Left renal pelvis (tissue), 4 donors: ENCODE measurements at places on chromosomes 2 and 18. TPM values are rescaled to one million over a fixed set of nuclear protein-coding genes. Genes with fewer than 3 reads are reported as not detected.

SERPINB2 gene
- 0.20 TPM for polyA plus RNA-seq

LBX2 gene
- 2.7 TPM for polyA plus RNA-seq

DNA sequence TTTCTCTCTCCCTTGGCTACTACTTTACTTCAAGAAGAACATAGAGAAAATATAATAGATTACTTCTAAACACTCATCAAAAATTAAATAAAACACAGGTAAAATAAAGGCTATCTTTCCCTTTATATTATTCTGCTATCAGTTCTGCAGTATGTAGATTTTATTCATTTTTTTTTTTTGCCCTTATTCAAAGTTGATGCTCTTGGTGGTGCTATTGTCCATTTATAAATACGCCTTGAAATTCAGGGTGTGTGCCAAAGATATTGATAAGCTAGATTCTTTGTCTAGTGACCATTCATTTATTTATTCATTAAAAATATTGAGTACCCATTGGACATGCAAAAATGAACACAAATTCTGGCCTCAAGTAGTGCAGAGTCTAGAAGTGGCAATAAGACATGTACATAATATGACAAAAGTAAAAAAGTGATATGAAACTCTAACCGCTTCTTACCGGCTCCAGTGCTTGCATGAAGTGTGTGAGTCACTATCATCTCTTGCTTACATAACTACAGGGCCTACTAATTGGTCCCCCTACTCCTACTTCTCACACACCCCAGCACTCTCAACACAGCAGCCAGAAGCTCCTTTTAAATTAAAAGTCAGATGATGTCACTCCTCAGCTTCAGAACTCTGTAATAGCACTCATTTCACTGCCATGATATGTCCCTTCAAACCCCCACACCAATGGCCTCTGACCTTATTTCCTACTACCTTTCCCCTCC lies 208.3 kb upstream of the FANCL start:
- no peak for DNase-seq

VWA3B gene
- polyA plus RNA-seq: 0.85 TPM

GRCh38 chr2:158144914-158145625 lies 43.4 kb downstream of the UPP2 start:
- DNase-seq: no peak

DNA sequence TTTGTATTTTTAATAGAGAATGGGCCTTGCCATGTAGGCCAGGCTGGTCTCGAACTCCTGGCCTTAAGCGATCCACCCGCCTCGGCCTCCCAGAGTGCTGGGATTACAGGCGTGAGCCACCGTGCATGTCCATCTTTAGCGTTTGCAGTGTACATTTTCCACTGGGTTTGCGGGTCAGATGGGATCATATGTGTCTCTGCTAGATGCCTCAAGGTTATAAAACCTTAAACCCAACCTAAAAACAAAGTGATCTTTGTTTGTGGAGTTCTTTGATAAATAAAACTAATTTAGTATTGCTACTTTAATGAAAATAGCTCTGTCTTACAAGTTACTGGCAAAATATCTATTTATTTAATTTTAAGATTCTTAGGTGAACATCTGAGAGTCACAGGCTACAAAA lies 13.1 kb upstream of the ALPG start:
- DNase-seq: no peak

ASPRV1 gene
- polyA plus RNA-seq: 4.1 TPM

- no peak for DNase-seq
Observed at GRCh38 chr2:25698752-25699151, 25.4 kb upstream of the DTNB start.

- no peak for DNase-seq
Observed at GRCh38 chr2:133652398-133652797, 84.1 kb upstream of the NCKAP5 start.

DNA sequence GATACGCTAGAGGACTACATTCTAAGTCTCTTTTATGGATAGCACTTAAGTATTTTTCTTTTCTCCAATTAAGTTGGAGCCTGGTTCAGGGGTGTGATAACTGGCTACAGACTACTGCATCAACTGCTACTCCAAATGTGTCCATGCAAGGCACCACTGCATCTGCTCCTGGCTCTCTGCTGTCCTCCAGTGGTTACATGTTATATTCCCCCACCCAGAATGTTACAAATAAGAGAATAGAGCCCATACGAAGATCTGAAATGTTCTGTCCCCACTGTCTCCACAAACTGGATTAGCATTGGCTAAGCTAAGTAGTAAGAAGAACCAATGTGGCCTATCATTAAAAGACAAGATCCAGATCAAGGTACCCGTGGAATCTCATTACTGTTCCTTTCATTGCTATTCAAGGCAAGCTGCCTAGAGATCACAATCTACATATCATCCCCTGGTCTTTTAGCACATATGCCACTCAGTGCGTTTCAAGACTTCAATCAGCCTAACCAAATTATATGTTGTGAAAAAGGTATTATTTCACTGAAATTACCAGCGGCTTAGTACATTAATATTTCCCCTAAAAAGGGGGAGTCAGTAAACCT lies 308.3 kb upstream of the SLC8A1 start:
- no peak for DNase-seq

BUB1 gene
- polyA plus RNA-seq: 24.8 TPM

MRPS9 gene
- polyA plus RNA-seq: 54.6 TPM

CTNNA2 gene
- polyA plus RNA-seq: 4.3 TPM

MLPH gene
- polyA plus RNA-seq: 4.0 TPM

DNA sequence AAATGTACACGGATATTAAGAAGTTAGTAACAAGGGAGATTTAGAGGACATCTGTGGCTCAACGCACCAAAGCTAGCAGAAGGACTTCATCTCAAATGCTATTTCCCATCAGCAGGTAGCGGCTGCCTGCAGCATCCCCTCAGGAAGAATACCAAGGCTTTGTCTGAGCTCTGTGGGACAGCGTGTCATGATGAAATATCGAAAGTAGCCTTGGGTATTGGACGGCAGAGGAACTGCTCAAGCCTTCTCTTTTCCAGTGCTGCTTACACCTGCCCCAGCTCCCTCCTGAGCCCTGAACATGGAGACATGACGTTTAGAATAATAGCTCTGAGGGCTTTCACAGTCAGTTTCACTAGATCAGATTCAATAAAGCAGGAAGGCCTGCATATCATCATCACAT lies 241.6 kb downstream of the SUCLG1 start:
- no peak for DNase-seq

GRCh38 chr2:169565686-169566085 lies 8.0 kb downstream of the FASTKD1 start:
- DNase-seq: no peak

DNA sequence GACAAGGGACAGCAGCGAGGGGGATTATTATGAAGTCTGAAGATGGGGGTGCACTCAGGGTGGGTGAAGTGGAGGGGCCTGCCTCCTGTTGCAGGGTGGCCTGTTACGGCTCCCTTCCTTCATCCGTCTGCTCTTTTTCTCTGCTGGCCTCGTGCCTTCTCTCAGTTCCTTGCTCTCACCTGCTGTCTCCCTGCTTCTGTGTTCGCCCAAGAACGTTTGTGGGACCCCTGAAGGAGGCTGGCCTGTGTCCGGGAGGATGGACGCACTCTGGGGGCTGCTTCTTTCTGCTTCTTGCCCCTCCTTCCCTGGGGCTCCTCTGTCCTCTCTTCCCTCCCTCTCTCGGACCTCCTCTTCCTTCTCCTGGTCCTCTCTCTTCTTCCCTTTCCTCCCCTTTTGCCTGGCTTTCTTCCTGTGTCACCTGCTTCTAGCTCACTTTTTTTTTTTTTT lies 13.8 kb downstream of the MROH2A start:
- no peak for DNase-seq

EMILIN2 gene
- polyA plus RNA-seq: 16.0 TPM

GRCh38 chr2:165863810-165864261 lies 69.8 kb upstream of the GALNT3 start:
- no peak for DNase-seq

GRCh38 chr2:160167089-160167740 lies 32.9 kb downstream of the ITGB6 start:
- no peak for DNase-seq

- DNase-seq: peak; percentile 24
Observed at GRCh38 chr2:208265371-208265800, 669 bp upstream of the PIKFYVE start.

GRCh38 chr18:40108596-40108995 lies 1846.4 kb upstream of the PIK3C3 start:
- DNase-seq: no peak

IKZF2 gene
- polyA plus RNA-seq: 8.5 TPM

GRCh38 chr2:103743195-103743594 lies 981.4 kb downstream of the TMEM182 start:
- no peak for DNase-seq

- DNase-seq: peak; percentile 77
Observed at GRCh38 chr18:34224423-34225217, at the start of gene NOL4. NOL4 (minus strand) TSS chr18:34224913; CDS start chr18:34223253, 1,660 bp downstream.

DNA sequence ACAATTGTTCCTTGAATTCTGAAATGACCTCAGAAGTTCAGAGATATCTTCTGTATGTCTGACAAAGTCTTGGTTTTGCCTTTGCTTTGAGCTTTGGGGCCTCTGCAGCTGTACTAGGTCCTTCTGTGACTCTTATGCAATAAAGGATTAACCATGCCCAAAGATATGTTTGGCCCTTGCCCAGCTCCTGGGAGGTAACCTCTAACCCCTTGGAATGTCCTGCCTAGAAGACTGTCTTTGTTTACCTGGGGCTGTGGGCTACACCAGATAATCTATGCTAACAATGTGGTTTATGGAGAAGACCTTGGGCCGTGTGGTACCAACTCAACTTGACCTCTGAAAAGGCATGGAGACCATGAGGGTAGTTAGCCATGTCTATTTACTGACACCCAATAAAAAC lies 140.9 kb upstream of the CAPN13 start:
- DNase-seq: no peak

SPDYA gene
- 1.5 TPM for polyA plus RNA-seq

DNA sequence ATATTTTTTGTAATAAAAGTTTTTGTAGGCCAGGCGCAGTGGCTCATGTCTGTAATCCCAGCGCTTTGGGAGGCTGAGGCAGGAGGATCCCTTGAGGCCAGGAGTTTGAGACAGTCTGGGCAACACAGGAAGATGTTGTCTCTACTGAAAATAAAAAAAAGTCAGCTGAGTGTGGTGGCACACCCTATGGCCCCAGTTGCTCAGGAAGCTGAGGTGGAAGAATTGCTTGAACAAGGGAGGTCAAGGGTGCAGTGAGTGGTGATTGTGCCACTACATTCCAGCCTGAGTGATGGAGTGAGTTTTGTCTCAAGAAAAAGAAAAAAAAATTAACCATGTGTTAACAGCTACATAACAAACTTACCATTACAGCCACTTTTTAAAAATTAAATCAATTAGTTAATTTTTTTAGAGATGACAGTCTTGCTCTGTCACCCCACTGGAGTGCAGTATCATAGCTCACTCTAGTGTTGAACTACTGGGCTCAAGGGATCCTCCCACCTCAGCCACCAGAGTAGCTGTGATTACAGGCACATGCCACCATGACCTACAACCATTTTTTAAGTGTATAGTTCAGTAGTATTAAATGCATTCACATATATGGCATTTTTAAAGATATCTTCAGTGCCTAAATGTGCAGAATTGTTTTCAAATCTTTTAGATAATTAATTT lies 67.2 kb upstream of the ACYP2 start:
- DNase-seq: no peak

DNA sequence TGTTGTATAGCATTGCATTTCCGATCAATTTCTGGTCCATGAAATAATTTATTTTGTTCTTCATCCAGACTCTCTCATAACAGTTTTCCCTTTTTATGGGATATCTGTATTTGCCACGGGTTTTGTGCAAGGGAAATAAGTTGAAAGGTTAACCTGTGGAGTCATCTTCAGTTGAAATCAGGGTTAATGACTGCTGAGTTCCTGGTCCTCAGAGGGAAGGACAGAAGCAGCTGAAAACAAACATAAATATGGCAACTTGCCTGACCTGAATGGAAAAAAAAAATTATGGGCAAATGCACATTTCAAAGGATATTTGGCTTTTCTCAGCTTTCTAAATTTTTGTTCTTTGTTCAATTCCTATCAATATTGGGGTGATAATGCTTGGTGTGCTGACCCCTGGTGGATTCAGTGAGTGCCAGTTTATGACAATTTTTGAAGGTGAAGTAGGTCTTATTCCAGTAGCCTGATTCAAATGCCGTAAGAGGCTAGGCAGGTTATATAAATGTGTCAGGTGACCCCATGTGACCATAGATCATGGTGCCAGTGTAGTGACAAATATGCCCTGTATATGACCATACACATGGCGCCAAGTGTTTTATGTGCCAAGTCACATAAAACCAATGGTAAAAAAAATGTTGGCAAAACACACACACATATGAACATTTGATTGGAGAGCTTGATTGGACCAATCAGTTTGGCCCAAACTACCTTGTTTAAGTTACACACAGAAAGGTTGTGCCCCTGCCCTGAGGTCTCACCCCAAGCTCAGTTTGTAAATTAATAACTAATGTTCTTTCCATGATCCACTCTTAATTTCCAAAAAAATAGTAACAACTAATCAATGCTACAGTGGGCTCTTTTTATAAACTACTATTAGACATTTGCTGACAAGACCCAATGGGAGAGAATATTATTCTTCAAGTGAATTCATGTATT lies 47.6 kb upstream of the FAM124B start:
- DNase-seq: no peak

DNA sequence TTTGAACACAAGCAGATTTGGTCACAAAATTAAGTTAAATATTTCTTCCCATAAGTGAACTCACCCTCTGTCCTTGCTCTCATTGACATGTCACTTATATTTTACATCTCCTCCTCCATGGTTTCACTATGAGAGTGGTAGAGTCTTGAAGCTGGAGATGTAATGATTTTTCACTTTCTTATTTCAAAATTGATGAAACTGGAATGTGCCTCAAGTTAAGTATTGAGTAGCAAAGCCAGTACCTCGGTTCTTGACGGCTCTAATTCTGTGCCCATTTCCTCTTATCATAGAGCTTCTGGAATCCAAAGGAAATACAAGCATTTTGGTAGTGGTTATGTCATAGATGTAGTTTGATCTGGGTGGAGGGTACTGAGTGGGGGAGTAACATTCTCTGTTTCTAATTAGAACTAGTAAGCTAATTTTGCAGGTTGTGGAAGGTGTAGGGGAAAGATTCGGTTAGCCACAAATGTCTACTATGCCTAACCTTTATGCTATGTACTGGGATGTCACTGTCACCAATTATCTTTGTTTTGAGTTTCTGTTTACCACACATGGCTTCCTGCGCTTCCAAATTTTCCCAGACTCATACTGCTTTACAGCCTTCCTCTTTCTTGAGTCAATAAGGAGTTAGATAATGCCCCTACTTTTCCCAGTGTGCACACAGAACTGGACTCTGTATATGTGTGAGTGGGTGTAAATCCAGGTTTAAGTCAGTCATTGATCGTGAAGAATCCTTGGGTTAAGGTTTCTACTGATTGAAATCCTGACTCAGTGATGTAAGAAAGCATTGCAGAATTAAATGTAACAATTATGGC lies 96.8 kb downstream of the DIS3L2 start:
- no peak for DNase-seq

GRCh38 chr2:1222056-1222455 lies 191.2 kb upstream of the TPO start:
- DNase-seq: no peak

GALNT13 gene
- 2.2 TPM for polyA plus RNA-seq

DNA sequence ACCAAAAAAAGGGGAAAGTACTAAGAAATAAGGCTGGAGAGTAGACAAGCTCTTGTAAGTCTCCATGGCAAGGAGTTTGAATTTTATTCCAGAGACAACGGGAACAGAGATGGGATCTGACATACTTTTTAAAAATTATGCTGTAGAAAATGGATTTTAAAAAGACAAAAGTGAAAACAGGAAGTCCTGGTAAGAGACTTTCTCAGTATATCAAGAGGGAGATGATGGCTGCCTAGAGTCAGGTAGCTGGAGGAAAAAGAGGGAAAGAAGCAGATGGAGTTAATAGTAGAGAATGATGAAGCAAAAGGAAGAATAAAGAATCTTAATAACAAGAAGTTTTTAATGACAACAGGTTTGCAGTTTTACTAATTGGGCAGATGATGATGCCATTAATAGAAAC lies 168.1 kb downstream of the SRBD1 start:
- DNase-seq: no peak
